Aorta (tissue), 5 donors: ENCODE measurements at places on chromosomes 16 and 17. TPM values are rescaled to one million over a fixed set of nuclear protein-coding genes. Genes with fewer than 3 reads are reported as not detected.

LRRC37A gene
- total RNA-seq, result 5.1 TPM

AKAP1 gene
- 68.9 TPM for total RNA-seq

SLFN12L gene
- total RNA-seq, result 6.3 TPM

ARHGAP44 gene
- total RNA-seq, result 12.6 TPM

HOXB1 gene
- not detected for total RNA-seq

ASIC2 gene
- total RNA-seq, result 0.18 TPM

CDT1 gene
- 1.5 TPM for total RNA-seq

- DNase-seq, result no peak
Observed at GRCh38 chr17:51322390-51323029, 62.2 kb downstream of the UTP18 start.

GRCh38 chr17:50062293-50063243 is 6.7 kb downstream of the ITGA3 start:
- peak; percentile 92 for DNase-seq

- no peak for DNase-seq
Observed at GRCh38 chr16:62149631-62150030, 113.4 kb upstream of the CDH8 start.

- no peak for DNase-seq
Observed at GRCh38 chr17:41734139-41734948, at the start of gene HAP1. Gene HAP1 (minus strand): TSS chr17:41734643. CDS start chr17:41734634, 9 bp downstream.

GRCh38 chr16:55574811-55575210 is 8.3 kb downstream of the CAPNS2 start:
- DNase-seq, result no peak

GRCh38 chr17:55962951-55963401 is 190.3 kb upstream of the ANKFN1 start:
- no peak for DNase-seq

GRCh38 chr16:622920-623280 is 7.9 kb upstream of the WFIKKN1 start:
- DNase-seq, result no peak
